HCT116 (cell line): ENCODE measurements at places on chromosomes 7 and 10.

GRCh38 chr7:137915266-137915665 lies 68.5 kb upstream of the DGKI start:
- DNase-seq = no peak

GRCh38 chr10:27949528-27950241 lies 49.2 kb downstream of the ODAD2 start:
- DNase-seq = no peak

DNA sequence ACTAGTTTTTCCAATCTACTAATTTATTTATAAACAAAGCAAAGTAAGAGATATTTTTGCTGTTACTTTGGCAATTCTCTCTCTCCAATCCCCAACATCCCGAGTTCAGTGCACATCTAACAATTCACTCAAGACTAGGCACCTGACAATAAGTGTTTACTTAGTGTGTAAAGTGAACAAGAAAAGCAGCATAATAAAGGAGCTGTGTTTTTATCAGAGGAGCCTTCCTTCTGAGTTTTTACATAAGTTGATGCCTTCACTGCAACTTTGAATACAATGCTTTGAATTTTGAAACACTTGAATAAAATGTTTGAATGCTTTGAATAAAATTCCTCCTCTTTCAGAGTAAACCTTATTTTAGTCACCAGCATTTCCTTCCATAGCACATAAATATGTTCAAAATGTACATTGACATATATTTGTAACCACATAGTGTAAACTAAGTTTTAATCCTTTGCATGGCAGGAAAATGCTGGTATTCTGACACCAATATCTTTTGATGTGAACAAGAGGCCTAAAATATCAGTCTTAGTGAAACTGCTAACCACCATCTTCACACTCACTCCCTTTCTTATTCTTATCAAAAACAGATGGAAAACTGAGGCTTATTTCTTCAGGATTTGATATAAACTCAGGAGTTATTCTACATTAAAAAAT lies 11.4 kb downstream of the PDK4 start:
- DNase-seq = no peak

DNA sequence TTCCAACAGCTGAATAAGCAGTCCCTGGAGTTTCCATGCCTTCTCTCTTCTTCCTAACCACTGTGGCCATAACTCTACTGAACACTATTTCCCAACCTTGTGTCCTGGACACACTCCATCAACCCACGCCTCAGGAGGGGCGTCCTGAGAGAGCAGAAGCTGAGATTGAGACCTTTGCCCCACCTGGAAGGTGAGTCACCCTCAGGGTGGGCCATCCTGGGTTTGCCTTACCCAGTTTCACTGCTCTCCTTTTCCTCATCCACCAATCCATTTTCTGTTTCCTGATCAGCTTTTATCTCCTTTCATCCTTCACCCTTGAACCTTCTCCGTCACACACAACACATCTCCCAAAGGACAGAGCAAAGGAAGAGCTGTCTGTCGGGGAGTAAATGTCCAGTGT lies 91.4 kb downstream of the TMEM130 start:
- DNase-seq = no peak

GRCh38 chr7:1939434-1940401 lies 269.6 kb downstream of the ELFN1 start:
- no peak for DNase-seq

DNA sequence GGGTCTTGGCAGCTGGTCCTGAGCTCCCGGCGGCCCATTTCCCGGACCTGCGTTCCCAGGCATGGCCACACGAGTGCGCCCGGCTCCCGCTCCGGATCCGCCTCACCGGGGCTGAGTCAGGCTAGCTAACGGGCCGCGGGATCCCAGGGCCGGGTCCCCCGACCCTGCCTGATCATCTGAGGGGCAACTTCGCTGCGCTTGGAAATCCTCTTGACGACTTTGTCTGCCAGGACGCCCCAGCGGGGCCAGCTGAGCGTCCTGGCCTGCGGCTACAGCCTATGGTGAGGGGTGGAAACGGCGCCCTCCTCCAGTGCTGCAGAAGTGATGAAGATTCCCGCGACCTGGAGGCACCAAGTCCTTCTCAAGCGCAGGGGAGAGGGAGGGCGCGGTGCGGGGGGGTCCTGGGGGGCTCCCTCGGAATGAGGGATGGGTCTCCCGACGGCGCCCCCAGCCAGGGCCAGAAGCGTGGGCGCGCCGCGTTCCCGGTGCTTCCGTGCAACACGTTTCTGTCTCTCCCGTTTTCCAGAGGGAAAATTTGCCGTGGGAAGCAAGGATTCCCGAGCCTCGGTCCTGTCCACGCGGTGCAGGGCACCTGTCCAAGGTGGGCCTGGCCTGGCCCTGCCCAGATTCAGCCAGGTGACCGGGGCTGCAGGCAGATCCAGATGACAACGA lies 212.4 kb downstream of the CCSER2 start:
- no peak for DNase-seq

GRCh38 chr10:14692344-14693076 lies 82.2 kb downstream of the FAM107B start:
- no peak for DNase-seq

DNA sequence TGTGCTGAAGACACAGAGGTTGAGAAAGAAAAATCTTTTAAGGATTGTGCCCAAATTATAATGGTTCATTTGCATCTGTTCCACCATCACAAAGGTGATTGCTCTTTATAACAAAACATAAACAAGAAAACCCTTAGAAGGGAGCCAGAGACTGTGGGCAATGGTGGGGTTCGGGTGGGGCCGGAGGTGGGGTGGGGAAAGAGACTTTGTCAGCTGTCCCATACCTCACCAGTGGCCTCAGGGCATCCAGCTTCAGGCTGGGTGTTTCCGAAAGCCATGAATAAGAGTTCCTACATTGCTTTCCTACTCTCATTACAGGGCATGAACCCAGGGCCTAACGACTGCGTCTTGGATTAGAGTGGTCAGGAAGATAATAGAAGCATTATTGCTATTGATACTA lies 227.9 kb downstream of the PHTF2 start:
- DNase-seq = no peak

DNA sequence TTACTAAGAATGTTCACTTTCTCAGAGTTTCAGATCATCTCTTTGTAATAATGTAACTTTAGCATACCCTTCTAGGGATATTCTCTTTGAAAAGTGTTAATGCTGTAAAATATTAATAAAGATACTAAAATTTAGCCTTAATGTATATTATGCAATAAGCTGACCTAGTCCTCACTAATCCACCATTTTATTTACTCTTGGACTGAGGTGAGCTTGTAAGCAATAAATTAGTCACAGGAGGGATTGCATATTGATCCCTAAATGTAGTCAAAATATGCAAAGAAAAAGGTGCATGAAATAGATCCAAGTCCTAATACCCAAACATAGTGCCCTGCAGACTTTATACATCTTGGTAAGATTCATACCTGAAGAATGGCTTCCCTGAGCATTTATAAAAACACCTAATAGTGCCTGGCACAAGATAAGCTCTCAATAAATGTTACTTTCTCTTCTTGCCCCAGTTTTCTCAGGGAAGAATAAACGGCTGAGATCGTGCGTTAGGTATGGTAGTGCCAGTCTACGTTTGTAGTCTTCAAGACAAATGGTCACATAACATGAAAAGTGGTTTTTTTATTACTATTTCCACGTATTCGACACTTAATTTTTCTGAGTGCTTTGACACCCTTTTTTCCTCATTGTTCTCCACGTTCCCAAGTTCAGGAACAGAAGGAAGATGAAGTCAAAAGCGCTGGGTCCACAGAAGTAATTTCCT lies 14.3 kb downstream of the INSIG1 start:
- DNase-seq = no peak

GRCh38 chr7:113321201-113321600 lies 202.8 kb upstream of the SMIM30 start:
- DNase-seq = no peak

DNA sequence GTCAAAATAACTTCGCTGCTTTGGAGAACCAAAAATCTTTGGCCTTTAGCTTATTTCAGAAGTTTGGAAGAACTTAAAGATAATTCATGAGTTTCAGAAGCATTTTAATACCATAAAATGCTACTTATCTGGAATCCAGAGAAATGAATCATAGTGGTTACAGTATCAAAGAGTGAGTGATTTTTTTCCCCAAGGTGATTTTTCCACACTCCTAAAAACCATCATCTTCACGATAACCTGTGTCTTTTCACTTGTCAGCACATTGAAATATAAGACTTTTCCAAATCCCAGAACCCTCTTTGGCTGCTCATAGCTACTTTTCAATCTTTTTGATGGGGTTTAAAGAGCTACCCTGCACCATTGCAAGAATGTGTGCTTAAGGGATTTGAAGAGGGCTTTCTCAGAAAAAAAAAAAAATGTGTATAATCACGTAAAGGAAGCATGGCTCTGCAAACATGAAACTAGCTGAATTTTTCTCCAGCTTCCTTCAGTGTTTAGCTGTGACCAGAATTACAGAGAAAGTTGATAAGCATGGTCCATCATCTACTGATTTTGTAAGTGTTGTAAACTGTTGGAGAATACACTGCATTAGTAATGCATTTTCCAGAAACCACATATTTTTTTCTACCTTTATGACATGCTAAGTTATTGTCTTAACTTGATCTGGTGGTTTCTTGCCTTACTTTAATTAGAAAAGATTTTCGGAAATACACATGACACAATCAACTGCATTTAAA lies 134.9 kb downstream of the BICC1 start:
- DNase-seq = no peak

DNA sequence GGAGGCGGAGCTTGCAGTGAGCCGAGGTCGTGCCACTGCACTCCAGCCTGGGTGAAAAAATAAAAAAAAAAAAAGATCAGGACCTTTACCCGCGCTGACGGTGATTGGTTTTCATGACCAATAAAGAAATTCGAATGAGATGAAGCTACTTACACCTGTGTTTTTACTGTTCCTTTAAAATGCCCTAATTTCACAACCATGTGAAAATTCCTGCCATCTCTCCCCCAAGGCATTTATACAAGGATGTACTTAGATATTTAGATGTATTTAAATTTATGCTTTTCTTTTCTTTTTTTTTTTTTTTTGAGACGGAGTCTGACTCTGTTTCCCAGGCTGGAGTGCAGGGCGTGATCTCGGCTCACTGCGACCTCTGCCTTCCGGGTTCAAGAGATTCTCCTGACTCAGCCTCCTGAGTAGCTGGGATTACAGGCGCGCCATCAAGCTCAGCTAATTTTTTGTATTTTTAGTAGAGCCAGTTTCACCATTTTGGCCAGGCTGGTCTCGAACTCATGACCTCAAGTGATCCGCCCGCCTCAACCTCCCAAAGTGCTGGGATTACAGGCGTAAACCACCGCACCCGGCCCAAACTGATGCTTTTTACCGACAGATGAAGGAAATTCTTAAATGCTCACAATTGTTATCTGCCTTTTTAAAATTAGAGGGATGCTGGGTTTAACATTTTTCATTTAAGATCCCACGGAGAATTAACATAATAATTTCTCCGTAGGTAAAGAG lies 3.1 kb upstream of the PHYH start:
- no peak for DNase-seq

DNA sequence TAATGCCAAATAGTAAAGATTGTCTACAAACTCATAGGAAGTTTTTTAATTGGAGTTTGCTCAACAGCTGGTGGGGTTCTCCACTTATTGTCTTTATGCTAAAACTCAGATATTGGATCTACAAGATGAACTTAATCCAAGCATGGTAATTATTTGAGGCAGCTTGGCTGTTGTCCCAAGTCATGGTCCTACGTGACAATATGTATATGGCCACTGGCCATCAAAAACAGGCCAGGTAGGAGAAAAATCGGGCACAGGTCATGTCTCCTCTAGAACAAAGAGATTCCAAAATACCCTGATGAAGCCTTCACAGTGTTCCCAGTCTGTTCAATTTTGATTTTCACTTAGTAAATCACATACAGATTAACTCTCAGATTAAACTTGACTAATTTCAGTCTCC lies 606.4 kb downstream of the TNS3 start:
- no peak for DNase-seq
